NCI-H774 (cell line): ENCODE measurements at places on chromosomes 4 and X.
A peak's percentile ranks its signal among the peaks of the same experiment; 100 is the strongest.

DNA sequence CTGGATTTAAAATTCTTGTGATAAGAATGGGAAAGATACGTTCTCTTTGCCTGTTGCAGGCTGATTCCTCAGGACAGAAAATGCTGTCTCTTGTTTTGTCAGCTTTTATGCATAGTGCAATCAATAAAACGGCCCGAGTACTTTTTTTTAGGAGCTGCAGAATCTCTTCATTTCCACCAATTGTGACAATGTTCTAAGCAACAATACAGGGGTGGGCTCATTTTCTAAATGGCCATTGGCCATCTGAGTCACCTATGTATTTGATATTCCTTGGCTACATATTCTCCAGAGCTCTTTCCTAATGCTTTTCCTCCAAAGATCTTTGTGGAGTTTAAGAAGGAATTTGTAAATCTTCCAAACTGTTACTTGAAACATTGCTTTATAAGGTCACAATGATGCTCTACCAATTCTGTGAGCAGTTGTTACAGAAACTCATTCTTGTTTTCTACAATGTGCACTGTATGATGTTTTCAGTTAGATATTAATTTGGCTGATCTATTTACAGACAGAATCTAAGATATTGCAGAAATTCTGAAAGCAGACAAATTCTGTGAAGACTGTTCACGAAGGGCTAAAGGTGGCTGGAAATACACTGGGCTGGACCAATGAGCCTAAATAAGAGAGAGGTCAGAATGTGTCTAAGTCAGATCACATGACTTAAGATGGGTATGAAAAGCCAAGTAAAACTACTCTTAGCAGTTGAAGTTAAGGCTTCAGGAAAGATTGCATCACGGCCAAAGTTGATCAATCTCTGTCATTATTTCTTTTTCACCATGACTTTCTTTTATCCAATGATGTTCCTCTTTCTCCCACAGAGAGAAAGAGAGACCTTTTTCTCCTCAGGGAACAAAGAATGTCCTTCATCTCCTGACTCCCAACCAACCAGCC is 33.4 kb downstream of the TAPT1 start:
- DNase-seq, result no peak

- no peak for DNase-seq
Observed at GRCh38 chrX:27597508-27597907, 7.4 kb downstream of the DCAF8L2 start.

DNA sequence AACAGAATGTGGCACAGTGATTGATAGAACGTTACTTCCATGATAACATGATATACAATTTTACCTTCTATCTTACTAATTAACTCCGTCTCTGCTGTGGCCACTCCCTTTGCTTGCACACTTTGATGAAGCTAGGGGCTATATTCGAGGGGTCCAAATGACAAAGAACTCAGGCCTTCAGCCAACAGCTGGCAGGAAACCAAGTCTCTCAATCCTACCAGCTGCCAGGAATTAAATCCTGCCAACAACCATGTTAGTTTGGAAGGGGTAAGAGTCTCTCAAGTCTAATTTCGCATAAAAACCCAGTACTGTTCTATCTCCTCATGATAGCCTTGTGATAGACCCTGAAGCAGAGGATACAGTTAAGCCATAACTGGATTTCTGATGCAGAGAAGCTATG is 1122.9 kb upstream of the PCDH10 start:
- no peak for DNase-seq

GRCh38 chr4:93791570-93792195 is 36.9 kb upstream of the ATOH1 start:
- DNase-seq, result peak; percentile 8

DNA sequence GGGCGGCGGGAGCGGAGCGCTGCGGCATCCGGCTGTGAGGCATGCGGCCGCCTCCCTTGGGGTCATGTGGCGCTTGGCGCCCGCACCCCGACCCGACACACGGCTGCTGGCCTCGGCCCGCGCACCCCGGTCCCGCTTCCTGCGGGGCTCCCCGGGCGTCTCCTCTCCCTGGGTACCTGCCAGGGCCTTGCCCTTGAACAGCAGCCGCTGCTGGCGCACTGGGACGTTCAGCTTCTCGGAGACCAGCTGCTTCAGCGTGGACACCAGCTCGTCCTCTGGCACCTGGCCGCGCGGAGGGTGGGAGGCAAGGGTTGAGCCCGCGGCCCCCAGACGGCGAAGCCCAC is 391 bp downstream of the UBL4A start:
- DNase-seq, result no peak

- DNase-seq, result no peak
Observed at GRCh38 chr4:144873226-144873990, 224.6 kb downstream of the ANAPC10 start.

DNA sequence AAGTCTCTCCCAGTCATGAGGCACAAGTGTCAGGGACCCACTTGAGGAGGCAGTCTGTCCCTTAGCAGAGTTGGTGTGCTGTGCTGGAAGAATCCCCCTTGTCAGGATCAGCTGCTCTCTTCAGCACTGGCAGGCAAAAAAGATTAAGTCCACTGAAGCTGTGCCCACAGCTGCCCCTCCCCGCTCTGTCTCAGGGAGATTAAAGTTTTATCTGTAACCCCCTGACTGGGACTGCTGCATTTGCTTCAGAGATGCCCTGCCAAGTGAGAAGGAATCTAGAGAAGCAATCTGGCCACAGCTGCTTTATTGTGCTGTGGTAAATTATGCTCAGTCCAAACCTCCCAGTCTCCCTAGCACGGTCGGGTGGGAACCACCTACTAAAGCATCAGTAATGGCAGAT is 37.4 kb upstream of the HEPH start:
- no peak for DNase-seq

- DNase-seq, result no peak
Observed at GRCh38 chrX:115948018-115948923, 222.3 kb upstream of the AGTR2 start.
